Activated CD8-positive, alpha-beta memory T cell treated with anti-CD3 and anti-CD28 coated beads for 1 hour (primary cell): ENCODE measurements at places on chromosomes 12 and 14.

- no peak for DNase-seq
These were observed 680.2 kb downstream of the VRK1 start for GRCh38 chr14:97477353-97477752.

- DNase-seq = no peak
These were observed 381.7 kb upstream of the DDHD1 start for GRCh38 chr14:53534841-53535240.

DNA sequence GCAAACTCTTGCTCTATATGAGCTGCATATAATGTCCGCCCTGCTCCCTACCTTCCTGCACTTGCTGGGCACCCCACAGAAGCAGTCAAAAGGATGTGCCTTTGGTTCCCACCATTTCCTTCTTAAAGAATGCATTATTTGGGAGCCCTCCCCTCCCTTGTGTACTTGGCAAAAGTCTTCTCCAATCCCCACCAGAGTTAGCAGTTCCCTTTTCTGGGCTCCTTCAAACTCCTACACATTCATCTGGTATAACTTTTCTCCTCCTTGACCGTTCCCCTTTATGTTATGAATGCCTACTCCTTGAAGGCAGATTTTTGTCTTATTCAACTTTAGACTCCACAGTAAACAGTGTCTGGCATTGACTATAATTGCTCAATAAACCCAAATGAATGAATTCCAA is 27.8 kb downstream of the AREL1 start:
- no peak for DNase-seq

DNA sequence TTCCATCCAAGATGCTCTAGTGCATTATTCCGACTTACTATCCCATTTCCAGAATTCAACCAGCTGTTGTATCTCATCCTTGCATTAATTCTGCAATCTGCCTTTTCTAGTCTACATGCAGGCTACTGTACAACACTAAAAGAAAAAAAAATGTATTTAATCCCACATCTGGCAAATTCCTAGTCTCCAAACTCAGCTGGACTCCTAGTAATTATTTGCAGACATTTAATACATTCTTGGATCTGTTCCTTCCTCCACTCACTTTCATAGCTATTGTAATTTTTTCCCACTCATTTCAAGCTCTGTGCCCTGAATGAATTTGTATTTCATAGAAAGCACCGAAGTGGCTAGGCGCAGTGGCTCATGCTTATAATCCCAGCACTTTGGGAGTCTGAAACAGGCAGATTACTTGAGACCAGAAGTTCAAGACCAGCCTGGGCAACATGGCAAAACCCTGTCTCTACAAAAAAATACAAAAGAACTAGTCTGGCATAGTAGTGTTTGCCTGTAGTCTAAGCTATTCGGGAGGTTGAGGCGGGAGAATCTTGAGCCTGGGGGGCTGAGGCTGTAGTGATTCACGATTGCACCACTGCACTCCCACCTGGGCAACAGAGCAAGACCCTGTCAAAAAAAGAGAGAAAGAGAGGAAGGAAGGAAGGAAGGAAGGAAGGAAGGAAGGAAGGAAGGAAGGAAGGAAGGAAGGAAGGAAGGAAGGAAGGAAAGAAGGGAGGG is 39.5 kb upstream of the YAF2 start:
- DNase-seq = no peak

- DNase-seq = no peak
These were observed 93.0 kb downstream of the SLC41A2 start for GRCh38 chr12:104865080-104865479.

GRCh38 chr14:26702721-26703230 is 104.9 kb upstream of the NOVA1 start:
- no peak for DNase-seq

GRCh38 chr12:43979450-43979849 is 143.6 kb downstream of the TMEM117 start:
- no peak for DNase-seq

- no peak for DNase-seq
These were observed 7.2 kb downstream of the ERC1 start for GRCh38 chr12:998020-998874.

- DNase-seq = no peak
These were observed 79.9 kb downstream of the NEDD1 start for GRCh38 chr12:96986883-96987523.

- DNase-seq = no peak
These were observed 875.2 kb downstream of the FLRT2 start for GRCh38 chr14:86404989-86405649.

- DNase-seq = no peak
These were observed 124.1 kb downstream of the ESRRB start for GRCh38 chr14:76500011-76500410.

DNA sequence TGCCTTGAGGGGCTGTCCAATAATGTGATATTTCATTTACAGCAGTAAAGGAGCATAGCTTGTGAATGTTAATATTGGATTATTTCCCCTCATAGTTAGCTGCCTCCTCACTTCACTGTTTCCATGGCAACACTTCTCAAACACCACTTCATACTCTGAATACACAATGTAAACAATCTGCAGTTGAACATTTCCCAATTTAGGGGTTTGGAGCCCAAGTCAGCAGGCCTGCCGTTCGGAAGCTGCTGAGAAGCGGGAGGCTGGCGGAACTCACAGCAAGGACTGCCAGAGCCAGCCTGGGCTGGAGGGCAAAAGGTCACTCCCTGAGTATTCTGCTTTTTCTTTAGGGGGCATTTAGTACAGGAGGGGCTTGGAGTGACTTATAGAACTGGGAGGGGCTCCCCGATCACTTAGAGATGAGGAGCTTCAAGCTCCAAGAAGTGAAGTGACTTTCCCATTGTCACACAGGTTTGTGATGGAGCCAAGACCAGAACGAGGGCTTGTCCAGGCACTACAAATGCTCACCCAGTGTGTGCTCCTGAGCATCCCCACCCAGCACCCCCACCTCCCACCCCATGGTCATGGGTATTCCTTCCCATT is 12.1 kb upstream of the SLC24A4 start:
- no peak for DNase-seq

GRCh38 chr12:21826618-21826910 is 52.1 kb upstream of the KCNJ8 start:
- no peak for DNase-seq

DNA sequence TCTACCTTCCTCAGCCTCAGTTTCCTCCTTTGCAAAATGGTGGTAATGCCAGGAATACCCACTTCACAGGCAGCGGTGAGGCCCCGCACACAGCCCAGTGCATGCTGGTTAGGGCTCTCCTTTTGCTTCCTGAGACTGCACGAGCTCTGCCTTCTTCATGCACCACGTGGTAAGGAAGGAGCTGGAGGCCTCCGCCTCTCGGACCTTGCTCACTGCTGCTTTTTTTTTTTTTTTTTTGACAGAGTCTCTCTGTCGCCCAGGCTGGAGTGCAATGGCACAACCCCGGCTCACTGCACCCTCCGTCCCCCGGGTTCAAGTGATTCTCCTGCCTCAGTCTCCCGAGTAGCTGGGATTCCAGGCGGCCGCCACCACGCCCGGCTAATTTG is 18.1 kb downstream of the TAMALIN start:
- no peak for DNase-seq

GRCh38 chr12:59070322-59070933 is 150.1 kb upstream of the LRIG3 start:
- no peak for DNase-seq
